Large intestine (tissue), 12 donors: ENCODE measurements at places on chromosomes 5 and 9. TPM values are rescaled to one million over a fixed set of nuclear protein-coding genes. Genes with fewer than 3 reads are reported as not detected.

The CFAP157 gene
- 0.84 TPM for polyA plus RNA-seq

The SLC6A18 gene
- 0.03 TPM for polyA plus RNA-seq

The FANCC gene
- 19.9 TPM for polyA plus RNA-seq

The PCDHGA8 gene
- 0.19 TPM for polyA plus RNA-seq

The PDZD2 gene
- 4.7 TPM for polyA plus RNA-seq

The ASTN2 gene
- 11.4 TPM for polyA plus RNA-seq

The FCN2 gene
- polyA plus RNA-seq = 0.04 TPM

The ROPN1L gene
- 0.30 TPM for polyA plus RNA-seq

DNA sequence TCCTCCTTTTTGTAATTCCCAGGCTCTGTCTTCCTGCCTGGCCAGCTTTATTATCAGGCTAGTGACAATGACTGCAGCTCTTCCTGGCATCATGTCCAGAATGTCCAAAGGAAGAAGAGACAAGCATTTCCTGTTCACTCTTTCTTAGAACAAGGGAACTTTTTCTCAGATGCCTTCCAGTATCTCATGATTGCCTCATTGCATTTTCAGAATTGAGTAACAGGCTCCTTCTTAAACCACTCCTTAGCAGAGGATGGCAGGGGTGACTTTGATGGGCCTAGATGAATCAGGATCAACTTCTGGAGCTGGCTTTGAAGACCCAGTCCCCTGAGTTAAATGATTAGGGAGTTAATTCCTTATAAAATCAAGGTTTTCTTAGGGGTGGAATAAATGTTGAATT lies 92.9 kb upstream of the RASGRF2 start:
- no peak for DNase-seq
- H3K4me1 ChIP-seq = no peaks in the 10 kb centered on the region
- H3K36me3 ChIP-seq = peaks cover 16% of the 10 kb centered on the region
- H3K27me3 ChIP-seq = no peaks in the 10 kb centered on the region
- no peak overlapping the region for H3K27ac ChIP-seq
- no peak overlapping the region for H3K4me3 ChIP-seq

GRCh38 chr5:135851186-135851914 lies 16.9 kb downstream of the SLC25A48 start:
- no peak overlapping the region for H3K4me3 ChIP-seq
- no peaks in the 10 kb centered on the region for H3K36me3 ChIP-seq
- H3K4me1 ChIP-seq = no peaks in the 10 kb centered on the region

DNA sequence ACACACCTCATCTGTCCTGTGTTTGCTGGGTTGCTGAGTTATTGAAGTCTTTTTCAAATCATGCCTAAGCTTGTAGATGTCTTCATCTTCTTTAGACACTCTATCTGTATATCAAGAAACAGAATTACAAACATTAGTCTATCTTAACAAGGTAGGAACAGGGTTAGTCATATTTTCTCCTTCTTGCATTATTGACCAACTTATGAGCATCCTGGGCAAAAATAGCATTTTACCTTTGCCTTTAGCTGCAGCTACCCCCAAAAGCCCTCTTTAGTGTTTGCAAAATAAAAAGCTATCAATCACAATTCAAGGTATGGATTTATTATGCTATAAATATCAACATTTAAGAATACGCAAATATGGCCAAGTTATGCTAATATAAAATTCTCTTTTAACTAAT lies 3.4 kb downstream of the PLK2 start:
- H3K36me3 ChIP-seq = peaks cover 13% of the 10 kb centered on the region
- no peak for DNase-seq
- peaks cover 7% of the 10 kb centered on the region for H3K27me3 ChIP-seq

GRCh38 chr5:54443270-54443669 lies 12.2 kb upstream of the HSPB3 start:
- H3K27ac ChIP-seq = no peak overlapping the region
- no peaks in the 10 kb centered on the region for H3K36me3 ChIP-seq
- no peak overlapping the region for H3K4me3 ChIP-seq
- no peaks in the 10 kb centered on the region for H3K27me3 ChIP-seq

- no peak overlapping the region for H3K4me3 ChIP-seq
- H3K27me3 ChIP-seq = no peaks in the 10 kb centered on the region
- peaks cover 12% of the 10 kb centered on the region for H3K4me1 ChIP-seq
- DNase-seq = peak; percentile 15
- H3K27ac ChIP-seq = peak overlapping the region; percentile 11
Measured at GRCh38 chr9:16417161-16417560, 453.3 kb downstream of the BNC2 start.

DNA sequence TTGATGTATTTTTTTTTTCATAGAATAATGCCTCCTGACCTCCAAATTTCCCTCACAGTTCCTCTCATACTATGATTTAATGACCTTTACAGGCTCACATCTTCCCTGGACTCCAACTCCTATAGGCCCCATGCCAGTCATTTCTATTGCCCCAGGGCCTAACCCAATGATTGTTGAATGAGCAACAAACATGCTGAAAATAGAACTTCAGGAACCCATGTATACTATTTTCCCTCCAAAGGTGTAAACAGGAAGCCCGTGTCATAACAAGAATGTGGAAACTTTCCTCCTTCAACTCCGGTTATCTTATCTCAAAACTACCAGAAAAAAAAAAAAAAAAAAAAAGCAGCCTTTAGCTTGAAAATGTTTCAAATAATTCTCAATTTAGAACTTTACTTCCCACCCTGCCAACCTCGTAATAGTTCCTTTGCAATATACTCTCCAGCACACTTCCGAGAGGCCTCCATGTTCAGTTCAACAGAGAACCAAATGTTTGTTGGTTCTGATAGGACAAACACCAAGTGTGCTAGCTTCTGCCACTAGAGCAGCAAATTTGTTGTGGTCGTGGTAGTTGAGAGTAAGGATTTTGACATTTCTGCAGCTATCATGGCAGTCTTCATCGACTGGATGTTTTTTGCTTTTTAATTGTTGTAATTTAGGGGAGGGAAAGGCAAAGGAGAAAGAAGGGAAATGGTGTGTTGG lies 25.8 kb downstream of the TRPM6 start:
- no peak overlapping the region for H3K4me3 ChIP-seq
- DNase-seq = no peak
- H3K36me3 ChIP-seq = no peaks in the 10 kb centered on the region
- no peaks in the 10 kb centered on the region for H3K27me3 ChIP-seq
- peak overlapping the region; percentile 64 for H3K27ac ChIP-seq
- H3K4me1 ChIP-seq = peaks cover 28% of the 10 kb centered on the region

DNA sequence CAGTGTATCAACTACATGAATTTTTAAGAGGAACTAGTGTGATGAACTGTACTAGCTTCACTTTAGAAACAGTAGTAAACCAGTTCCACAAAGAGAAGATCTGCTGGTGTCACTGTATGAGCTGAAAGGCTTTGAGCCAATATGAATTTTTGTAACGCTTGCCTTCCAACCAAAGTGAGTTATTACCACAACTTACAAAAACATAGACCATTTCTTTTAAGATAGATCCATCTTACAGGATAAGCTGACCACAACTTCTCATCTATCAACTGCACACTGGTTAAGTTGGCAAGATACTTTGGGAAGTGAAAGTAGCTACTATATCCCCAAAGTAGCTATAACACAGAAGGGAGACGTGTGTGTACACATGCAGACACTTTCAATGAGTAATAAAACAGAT lies 849.6 kb upstream of the DMAC1 start:
- no peaks in the 10 kb centered on the region for H3K27me3 ChIP-seq
- H3K4me3 ChIP-seq = no peak overlapping the region
- H3K36me3 ChIP-seq = no peaks in the 10 kb centered on the region

DNA sequence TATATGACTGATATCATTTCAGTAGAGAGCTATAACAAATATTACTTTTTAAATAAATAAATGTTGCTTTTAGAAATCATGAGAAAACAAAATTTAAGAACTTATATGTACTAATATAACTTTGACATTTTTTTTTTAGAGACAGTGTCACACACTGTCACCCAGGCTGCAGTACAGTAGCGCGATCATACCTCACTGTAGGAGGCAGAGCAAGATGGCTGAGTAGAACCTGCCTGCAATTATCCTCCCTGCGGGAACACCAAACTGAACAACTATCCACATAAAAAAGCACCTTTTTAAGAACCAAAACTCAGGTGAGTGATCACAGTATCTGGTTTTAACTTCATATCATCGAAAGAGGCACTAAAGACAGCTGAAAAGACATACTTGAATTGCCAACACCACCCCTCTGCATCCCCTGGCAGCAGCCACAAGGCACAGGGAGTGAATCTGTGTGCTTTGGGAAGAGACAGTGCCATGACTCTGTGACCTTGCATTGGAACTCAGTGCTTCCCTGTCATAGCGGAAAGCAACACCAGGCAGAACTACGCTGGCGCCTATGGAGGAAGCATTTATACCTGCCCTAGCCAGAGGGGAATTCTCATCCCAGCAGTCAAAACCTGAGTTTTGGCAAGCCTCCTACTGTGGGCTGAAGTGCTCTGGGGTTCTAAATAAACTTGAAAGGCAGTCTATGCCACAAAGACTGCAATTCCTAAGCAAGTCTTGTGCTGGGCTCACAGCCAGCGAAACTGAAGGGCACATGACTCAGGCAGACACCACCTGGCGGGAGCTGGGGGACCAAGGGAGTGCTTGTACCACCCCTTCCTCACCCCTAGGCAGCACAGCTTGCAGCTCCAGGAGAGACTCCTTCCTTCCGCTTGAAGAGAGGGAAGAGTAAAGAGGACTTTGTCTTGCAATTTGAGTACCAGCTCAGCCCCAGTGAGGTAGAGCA lies 142.7 kb downstream of the FBXL17 start:
- no peak overlapping the region for H3K27ac ChIP-seq
- H3K4me3 ChIP-seq = no peak overlapping the region
- no peak for DNase-seq
- H3K4me1 ChIP-seq = no peaks in the 10 kb centered on the region
- H3K27me3 ChIP-seq = no peaks in the 10 kb centered on the region
- no peaks in the 10 kb centered on the region for H3K36me3 ChIP-seq
